ENCODE measurements at places on chromosomes 6 and 20.

DNA sequence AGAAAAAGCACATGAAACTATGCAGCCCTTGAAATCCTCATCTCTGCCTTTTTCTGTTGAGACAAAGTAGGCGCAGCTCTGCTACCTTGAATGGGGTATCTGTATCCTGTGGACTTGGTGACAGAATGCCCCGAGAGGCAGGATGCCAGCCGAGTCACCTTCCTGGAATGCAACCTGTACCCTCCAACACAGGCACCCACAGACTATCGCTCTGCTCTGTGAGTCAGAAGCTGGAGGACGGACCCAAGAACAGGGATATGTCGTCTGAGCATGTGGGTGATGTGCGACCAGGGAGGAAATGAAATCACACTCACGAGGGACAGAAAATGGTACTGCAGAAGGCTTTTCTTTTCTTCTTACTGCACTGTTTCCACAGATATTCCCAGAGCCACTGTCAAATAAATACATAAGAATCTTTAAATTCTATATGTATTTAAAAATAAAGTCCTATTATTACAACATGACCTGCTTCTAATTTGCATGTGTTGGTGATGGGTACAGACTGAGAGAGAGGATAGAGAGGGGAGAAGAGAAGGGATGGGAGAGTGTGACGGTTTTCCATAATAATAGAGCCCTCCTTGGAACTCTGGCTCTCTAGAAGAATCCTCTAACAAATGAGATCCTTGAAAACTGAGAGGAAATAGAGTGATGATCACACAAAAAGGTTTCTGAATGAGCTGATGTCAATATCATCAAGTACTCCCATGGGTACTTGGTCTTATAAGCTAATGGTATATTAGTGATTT, 308.1 kb downstream of the FOXC1 start:
- DNase-seq = peak; percentile 87
- H3K4me3 ChIP-seq = peak overlapping the region; percentile 71
- peaks cover 7% of the 10 kb centered on the region for H3K36me3 ChIP-seq
- H3K27ac ChIP-seq = peak overlapping the region; percentile 98
- no peaks in the 10 kb centered on the region for H3K27me3 ChIP-seq

- peaks cover 6% of the 10 kb centered on the region for H3K4me1 ChIP-seq
- H3K27me3 ChIP-seq = peaks cover 4% of the 10 kb centered on the region
- 0 out of 2 replicates have a peak, but pooled peaks cover 2% of the 10 kb centered on the region for H3K36me3 ChIP-seq
- no peak overlapping the region for H3K27ac ChIP-seq
- no peak overlapping the region for H3K4me3 ChIP-seq
Observed at GRCh38 chr6:13049666-13050254, 278.6 kb downstream of the TBC1D7 start.

DNA sequence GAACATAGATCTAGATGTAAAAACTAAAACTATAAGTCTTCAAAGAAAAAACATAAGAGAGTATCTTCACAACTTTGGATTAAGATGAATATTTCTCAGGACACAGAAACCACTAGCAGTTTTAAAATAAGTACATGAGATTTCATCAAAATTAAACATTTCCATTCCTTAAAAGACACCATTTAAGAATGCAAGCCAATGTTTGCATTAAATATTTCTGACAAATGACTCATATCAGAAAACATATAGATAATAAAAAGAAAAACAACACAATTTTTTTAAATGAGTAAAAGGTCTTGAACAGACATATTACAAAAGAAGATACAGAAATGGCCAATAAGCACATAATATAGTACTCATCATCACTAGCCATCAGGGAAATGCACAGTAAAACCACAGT, 59.7 kb downstream of the COL21A1 start:
- H3K27me3 ChIP-seq = peaks cover 1% of the 10 kb centered on the region
- no peaks in the 10 kb centered on the region for H3K36me3 ChIP-seq
- no peak overlapping the region for H3K4me3 ChIP-seq

DNA sequence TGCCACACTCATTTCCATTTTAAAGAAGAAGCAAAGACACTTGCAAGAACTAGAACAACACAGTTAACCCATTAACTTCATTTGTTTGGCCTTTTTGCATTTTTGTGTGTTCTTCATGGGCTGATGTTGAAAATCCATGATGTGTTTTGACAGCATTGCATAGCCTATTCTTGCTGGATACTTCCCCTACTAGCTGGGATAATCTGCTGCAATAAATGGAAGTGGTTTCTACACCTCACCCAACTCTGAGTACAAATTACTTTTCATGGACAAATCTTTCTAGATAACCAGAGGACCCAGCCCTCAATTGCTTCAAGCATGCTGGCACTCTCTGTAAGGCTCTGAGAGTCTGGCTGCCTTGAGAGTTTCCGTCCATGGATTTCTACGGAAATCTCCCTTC, 26.5 kb downstream of the CST9L start:
- no peak overlapping the region for H3K27ac ChIP-seq
- H3K27me3 ChIP-seq = no peaks in the 10 kb centered on the region
- no peak for DNase-seq
- H3K4me1 ChIP-seq = no peaks in the 10 kb centered on the region
- no peak overlapping the region for H3K4me3 ChIP-seq

GRCh38 chr6:41887331-41887751, 7.8 kb downstream of the USP49 start:
- H3K27ac ChIP-seq = no peak overlapping the region
- DNase-seq = no peak
- H3K36me3 ChIP-seq = no peaks in the 10 kb centered on the region
- no peak overlapping the region for H3K4me3 ChIP-seq

- DNase-seq = no peak
- no peak overlapping the region for H3K4me3 ChIP-seq
- H3K36me3 ChIP-seq = no peaks in the 10 kb centered on the region
Observed at GRCh38 chr6:104589940-104590339, 269.8 kb downstream of the HACE1 start.

DNA sequence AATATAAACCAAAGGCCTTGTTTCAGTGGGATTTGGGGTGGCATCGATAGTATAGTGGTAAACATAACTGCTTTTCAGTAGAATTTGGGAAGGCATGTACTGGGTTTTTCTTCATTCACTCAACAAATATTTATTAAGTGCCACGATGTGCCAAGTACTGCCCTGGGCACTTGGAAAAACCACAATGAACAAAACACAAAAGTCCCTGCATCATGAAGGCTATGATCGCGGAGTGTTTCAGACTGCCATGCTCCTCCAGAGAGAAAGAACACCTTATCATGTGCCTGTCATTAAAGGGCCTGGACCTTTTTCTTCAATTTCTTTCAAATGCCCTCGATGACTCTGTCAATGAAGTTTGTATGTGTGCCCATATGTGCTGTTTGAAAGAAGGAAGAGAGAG, 59.2 kb upstream of the CEP85L start:
- H3K4me1 ChIP-seq = peaks cover 61% of the 10 kb centered on the region
- H3K27me3 ChIP-seq = no peaks in the 10 kb centered on the region
- no peak overlapping the region for H3K4me3 ChIP-seq
- DNase-seq = no peak
- no peak overlapping the region for H3K27ac ChIP-seq

DNA sequence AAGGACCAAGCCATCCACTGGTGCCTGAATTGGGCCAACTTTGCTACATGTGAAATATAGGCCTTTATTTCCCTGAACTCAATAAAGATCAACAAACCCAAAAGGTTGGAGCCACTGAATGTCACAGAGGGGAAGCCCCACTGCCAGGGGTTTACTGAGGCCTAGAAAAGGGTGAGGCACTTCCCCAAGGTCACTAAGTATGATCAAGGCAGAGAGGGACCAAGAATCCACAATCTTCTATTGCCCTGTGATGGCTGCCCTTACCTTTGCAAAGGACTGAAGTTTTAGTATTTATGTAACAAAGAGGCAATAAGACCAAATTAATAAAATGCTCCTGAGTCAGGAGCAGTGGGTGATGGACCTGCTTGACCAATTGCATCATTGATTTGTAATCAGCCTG, 18.0 kb downstream of the TREM1 start:
- DNase-seq = no peak
- H3K27ac ChIP-seq = no peak overlapping the region
- H3K4me1 ChIP-seq = no peaks in the 10 kb centered on the region
- no peaks in the 10 kb centered on the region for H3K36me3 ChIP-seq
- no peak overlapping the region for H3K4me3 ChIP-seq

DNA sequence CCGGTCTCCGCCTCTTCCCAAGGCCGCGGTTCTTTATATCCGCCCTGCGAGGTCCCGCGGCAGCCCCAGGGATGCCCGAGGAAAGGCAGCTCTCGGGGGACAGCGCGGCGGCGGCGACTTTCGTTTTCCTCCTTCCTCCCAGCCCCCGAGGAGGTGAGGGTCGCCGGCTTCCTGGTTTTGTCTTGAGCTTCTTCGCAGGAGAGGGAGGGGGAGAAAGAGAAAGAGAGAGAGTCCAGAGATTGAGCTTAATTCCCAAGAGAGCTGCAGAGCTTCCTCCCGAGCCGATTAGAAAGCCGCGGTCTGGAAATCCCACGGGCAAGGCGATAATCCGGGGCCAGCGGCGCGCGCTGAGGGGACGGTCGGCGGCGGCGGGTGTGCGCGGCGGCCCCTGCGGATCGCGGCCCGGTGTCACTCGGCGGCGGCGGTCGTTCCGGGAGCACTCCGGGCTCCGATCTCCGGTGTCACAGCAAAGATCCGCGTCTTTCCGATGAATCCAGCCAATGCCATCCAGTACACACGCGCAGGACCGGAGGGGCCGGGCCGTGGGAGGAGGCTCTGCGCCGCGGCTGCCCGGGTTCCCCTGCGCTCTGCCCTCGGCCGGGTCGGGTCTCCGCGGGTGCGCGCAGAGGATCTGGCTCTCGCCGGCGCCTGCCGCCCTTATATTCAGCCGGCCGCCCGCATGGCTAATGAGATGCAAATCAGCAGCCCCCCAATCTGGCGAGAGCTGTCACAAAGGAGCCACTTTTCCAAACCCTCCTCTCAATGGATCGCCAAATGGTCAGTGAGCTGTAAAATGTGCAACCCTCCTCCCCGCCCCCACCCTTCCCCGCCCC, at the start of gene DLL1:
TSS of gene DLL1 (minus strand) at position 783 of the 833 bp plus-strand sequence. CDS start 939 bp downstream, outside the sequence.
- H3K4me1 ChIP-seq = peaks cover 19% of the 10 kb centered on the region
- H3K27me3 ChIP-seq = peaks cover 54% of the 10 kb centered on the region
- no peak for DNase-seq

- H3K27ac ChIP-seq = peak overlapping the region; percentile 87
- H3K27me3 ChIP-seq = no peaks in the 10 kb centered on the region
- peak overlapping the region; percentile 57 for H3K4me3 ChIP-seq
- H3K4me1 ChIP-seq = peaks cover 79% of the 10 kb centered on the region
- H3K36me3 ChIP-seq = peaks cover 7% of the 10 kb centered on the region
Observed at GRCh38 chr6:81761197-81761596, 8.7 kb upstream of the TENT5A start.

GRCh38 chr6:48535582-48536009, 424.6 kb upstream of the PTCHD4 start:
- H3K4me1 ChIP-seq = no peaks in the 10 kb centered on the region
- H3K27ac ChIP-seq = no peak overlapping the region
- H3K27me3 ChIP-seq = peaks cover 9% of the 10 kb centered on the region
- no peak for DNase-seq
- H3K4me3 ChIP-seq = no peak overlapping the region
- H3K36me3 ChIP-seq = no peaks in the 10 kb centered on the region

DNA sequence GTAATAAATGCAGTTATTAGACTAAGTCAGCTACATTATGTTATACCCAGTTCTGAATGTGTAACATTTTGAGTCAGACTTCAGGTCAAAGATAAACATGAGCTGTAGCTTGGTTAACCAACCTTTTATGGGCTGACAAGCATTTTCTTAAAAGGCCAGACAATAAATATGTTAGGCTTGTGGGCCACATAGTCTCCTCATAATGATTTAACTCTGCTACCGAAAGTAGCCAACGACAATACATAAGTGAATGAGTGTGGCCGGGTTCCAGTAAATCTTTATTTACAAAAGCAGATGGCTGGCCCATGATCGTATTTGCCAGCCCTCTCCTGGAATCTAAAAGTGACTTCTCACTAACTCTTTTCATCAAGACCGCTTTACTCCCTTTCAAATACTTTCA, 49.9 kb downstream of the ATG5 start:
- H3K36me3 ChIP-seq = peaks cover 18% of the 10 kb centered on the region
- H3K4me1 ChIP-seq = peaks cover 34% of the 10 kb centered on the region
- no peak overlapping the region for H3K27ac ChIP-seq
- no peaks in the 10 kb centered on the region for H3K27me3 ChIP-seq

GRCh38 chr6:107976155-107976783, 18.3 kb upstream of the SEC63 start:
- H3K27me3 ChIP-seq = peaks cover 23% of the 10 kb centered on the region
- no peak overlapping the region for H3K27ac ChIP-seq
- H3K4me3 ChIP-seq = no peak overlapping the region
- no peaks in the 10 kb centered on the region for H3K4me1 ChIP-seq
- H3K36me3 ChIP-seq = no peaks in the 10 kb centered on the region
- DNase-seq = no peak

DNA sequence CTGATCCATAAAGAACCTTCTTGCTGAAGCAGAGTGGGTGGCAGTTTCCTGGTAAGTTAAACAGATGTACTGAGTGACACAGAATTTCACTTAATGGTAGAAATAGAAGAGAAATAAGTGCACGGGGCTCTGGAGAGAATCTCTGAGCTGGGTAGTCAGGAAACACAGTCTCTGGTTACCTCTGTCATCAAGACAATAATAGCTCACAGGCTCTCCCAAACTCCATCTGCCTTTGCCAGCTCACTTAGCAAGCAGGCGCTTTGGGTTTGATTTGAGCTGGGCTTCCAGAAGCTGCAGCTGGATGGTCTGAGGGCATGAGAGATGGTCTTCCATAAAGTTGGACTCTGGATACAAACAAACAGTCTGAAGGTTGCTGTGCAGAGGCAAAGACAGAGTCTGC, 39.6 kb upstream of the PRSS35 start:
- no peaks in the 10 kb centered on the region for H3K36me3 ChIP-seq
- no peak for DNase-seq
- no peak overlapping the region for H3K4me3 ChIP-seq

DNA sequence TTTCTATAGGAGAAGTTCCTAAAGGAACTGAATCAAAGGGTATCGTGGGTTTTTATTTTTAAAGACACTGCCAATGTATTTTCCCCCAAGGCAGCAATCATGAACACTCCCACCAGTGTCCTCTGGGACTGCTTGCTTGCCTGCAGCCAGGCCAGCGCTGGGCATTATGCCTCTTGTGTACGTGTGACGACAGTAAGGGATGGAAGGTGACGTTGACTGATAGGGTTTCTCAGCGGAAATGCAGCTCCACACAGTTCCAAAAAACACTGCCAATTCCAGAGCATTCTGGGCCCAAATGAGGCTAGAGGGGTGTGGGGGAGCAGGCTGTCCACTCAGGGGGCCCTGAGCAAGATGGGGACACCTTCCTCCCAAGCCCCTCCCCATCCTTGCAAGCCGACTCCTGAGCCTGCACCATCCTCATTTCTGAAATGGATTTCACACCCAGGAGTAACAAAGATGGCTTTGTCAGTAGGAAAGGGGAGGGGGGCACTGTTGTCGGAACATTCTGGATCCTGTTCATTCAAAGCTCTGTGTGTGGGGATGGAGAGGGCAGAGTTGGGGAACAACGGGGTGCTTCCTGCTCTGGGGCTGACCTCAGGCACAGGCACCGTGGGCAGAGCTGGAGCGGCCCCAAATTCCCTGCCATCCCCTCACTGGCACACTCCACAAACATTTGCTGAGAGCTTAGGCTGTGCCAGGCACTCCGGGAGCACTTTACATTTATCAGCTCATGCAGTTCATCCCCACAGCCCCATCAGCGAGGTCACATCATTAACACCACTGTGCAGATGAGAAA, 20.0 kb downstream of the PREX1 start:
- H3K4me3 ChIP-seq = no peak overlapping the region
- peaks cover 38% of the 10 kb centered on the region for H3K27me3 ChIP-seq
- DNase-seq = no peak
